Activated B cell treated with CpG ODN at 0.5 μM for 24 hours (primary cell): ENCODE measurements at places on chromosomes 5 and 9. TPM values are rescaled to one million over a fixed set of nuclear protein-coding genes. Genes with fewer than 3 reads are reported as not detected.

DNA sequence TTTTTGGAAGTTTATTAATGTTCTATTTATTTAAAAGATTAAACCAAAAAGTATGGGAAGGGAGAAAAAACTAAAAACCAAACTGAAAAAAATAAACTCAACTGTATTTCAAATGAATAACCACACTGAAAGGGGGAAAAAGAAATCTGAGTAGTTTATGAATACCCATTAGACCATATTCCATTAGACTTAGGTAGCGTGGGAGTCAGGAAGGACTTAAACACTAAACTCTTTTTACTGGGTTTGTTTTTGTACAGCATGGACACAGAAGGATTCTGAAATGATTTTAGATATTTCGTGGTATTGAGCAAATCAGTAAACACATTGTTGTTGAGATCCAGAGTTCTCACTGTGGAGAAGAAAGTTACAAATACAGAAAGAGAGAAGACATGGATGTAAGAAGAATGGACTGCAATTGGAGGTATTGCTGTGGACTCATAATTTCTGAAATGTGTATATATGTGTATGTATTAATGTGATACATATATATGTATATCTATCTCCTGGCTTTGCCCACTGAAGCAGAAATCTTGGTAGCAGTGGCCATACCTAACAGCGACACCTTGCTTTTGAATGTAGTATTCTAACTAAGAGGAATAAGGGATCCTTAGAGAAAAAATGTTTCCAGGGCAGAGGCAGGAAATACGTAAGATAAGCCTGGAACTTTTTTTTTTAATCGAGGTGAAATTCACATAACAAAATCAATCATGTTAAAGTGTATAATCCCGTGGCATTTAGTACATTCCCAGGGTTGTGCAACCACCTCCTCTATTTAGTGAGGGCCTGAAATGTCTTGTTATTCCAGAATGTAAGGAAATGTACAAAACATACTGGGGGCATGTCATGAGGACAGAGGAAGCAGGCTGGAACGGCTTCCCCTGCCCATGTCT is 228.8 kb downstream of the SMARCA2 start:
- peaks cover 20% of the 10 kb centered on the region for H3K4me1 ChIP-seq
- no peak overlapping the region for H3K27ac ChIP-seq
- no peaks in the 10 kb centered on the region for H3K36me3 ChIP-seq
- peaks cover 31% of the 10 kb centered on the region for H3K27me3 ChIP-seq
- no peak overlapping the region for H3K4me3 ChIP-seq
- no peak for DNase-seq

DNA sequence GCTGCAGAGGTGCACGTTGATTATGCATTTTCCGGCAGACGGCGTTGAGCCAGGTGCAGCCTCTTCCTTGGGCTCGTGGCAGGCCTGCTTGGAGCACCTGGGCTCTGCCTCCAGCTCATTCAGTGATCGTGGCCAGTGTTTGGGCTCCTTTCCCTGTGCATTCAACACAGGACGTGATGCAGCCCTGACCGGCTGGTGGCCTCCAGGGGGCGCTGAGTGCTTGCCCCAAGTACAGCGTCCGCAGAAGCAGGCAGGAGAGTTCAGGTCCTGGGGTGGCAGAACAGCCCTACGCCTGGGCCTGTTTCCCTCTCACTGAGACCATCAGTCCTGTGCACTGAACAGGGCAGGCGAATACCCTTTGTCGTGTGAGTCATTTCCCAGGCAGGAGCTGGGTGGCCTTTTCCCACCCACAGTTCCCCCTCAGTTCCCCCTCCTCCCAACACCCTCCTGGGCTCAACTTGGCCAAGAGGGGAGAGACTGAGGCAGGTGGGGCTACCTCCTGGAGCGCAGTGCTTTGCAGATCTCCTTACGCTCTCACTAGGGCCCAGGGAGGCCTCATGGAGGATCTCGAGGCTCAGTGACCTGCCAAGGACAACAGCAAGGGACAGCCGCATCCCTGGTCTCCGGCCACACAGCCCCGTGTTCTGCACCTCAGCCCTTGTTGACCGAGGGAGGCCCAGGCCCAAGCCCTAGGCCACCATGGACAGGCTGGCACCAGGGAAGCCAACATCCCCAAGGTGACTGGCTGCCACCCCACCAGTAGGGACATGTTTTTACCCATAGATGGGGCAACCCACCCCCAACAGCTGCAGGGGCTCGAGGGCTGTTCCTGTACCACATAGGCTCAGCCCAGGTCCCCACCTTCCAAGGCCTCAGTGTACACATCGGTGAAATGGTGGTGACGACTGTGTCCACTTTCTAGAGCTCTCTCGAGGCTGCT is 52.9 kb downstream of the LRSAM1 start:
- no peaks in the 10 kb centered on the region for H3K4me1 ChIP-seq
- no peak overlapping the region for H3K4me3 ChIP-seq
- no peaks in the 10 kb centered on the region for H3K27me3 ChIP-seq
- no peak overlapping the region for H3K27ac ChIP-seq
- peak; percentile 60 for DNase-seq

DNA sequence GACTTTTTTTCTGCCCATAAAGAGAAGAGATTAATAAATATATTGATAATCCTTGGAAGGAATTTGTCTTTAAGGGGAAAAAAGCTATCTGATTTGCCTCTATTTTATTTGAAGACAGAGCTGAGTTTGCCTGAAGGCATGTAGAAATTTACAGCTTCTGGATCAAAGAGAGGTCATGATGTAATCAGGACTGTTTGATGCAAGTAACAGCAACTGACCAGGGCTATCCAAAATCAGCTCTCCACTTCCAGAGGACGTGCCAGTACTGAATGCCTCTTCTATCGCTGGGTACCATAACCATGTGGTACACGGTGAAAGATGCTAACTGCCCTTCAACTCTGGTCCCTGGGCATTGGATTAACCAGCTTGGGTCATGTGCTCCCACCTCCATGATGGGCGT is 90.6 kb downstream of the ZFAND5 start:
- DNase-seq, result no peak
- peaks cover 3% of the 10 kb centered on the region for H3K27me3 ChIP-seq
- H3K4me1 ChIP-seq, result no peaks in the 10 kb centered on the region
- no peak overlapping the region for H3K4me3 ChIP-seq
- H3K36me3 ChIP-seq, result no peaks in the 10 kb centered on the region
- no peak overlapping the region for H3K27ac ChIP-seq

GRCh38 chr5:107964722-107965121 is 294.0 kb upstream of the EFNA5 start:
- no peaks in the 10 kb centered on the region for H3K27me3 ChIP-seq
- no peaks in the 10 kb centered on the region for H3K4me1 ChIP-seq
- DNase-seq, result no peak
- H3K27ac ChIP-seq, result no peak overlapping the region

- H3K4me1 ChIP-seq, result peaks cover 41% of the 10 kb centered on the region
- peak overlapping the region; percentile 42 for H3K27ac ChIP-seq
- DNase-seq, result no peak
- peaks cover 70% of the 10 kb centered on the region for H3K36me3 ChIP-seq
- H3K4me3 ChIP-seq, result peak overlapping the region; percentile 98
These were observed 724 bp downstream of the NDUFS6 start for GRCh38 chr5:1801967-1802295.

DNA sequence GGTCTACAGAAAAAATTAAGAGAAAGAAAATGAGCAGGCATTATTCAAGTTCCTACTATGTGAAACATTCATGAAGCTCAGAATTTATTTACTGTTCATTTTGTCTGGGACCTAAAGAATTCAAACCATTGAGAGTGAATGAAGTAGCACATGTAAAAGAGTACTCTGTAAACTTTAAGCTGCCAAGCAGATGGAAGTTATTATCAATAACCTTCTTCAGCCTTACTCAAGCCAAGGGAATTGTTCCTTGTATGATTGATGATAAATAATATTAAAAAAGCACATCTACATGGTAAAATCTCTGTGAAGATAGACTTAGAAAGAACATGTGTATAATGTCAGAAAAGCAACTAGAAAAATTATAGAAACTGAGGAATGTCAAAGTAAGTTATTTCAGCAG is 17.8 kb upstream of the GLIS3 start:
- no peak overlapping the region for H3K4me3 ChIP-seq
- H3K27me3 ChIP-seq, result peaks cover 2% of the 10 kb centered on the region
- H3K27ac ChIP-seq, result no peak overlapping the region
- no peaks in the 10 kb centered on the region for H3K36me3 ChIP-seq
- no peaks in the 10 kb centered on the region for H3K4me1 ChIP-seq
- DNase-seq, result no peak

DNA sequence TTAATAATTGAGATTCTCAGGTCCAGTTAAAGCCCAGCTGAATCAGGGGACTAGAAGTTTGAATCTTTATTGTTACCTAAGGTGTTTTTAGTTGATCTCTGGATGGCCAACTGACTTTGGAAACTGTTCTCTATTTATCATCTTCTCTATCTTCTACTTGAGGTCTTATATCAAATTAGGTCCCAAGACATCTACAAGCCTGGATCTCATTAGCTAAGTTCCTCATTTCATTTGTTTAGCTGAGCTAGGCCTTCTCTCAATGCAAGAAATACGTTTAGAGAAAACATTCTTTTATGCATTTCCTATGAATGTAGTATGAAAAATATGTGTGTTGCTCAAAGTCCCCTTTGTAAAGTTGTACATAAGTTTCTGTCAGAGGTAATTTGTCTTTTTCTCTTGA is 196.6 kb downstream of the PTTG1 start:
- peaks cover 7% of the 10 kb centered on the region for H3K27me3 ChIP-seq
- no peaks in the 10 kb centered on the region for H3K4me1 ChIP-seq
- H3K36me3 ChIP-seq, result no peaks in the 10 kb centered on the region
- DNase-seq, result no peak

DNA sequence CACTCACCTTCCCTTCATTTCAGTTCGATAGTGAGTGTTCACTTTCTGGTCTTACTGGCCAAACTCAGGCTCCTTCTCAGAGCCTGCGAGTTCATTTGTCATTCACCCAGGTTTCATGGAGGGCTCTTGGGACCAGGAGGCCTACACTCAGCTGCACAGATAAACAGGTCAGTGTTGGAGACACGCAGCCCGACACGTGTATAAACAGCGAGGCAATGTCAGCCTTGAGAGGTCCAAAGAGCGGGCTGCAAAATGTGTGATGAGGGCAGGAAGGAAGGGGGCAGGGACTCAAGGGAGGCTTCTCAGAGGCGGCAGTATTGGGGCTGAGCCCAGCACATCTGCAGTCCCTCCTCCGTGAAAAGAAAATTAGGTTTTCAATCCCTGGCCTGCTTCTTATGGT is 82.6 kb upstream of the ZNF618 start:
- peaks cover 5% of the 10 kb centered on the region for H3K27me3 ChIP-seq
- no peaks in the 10 kb centered on the region for H3K4me1 ChIP-seq
- H3K27ac ChIP-seq, result no peak overlapping the region
- no peak for DNase-seq
- H3K36me3 ChIP-seq, result no peaks in the 10 kb centered on the region
- H3K4me3 ChIP-seq, result no peak overlapping the region

DNA sequence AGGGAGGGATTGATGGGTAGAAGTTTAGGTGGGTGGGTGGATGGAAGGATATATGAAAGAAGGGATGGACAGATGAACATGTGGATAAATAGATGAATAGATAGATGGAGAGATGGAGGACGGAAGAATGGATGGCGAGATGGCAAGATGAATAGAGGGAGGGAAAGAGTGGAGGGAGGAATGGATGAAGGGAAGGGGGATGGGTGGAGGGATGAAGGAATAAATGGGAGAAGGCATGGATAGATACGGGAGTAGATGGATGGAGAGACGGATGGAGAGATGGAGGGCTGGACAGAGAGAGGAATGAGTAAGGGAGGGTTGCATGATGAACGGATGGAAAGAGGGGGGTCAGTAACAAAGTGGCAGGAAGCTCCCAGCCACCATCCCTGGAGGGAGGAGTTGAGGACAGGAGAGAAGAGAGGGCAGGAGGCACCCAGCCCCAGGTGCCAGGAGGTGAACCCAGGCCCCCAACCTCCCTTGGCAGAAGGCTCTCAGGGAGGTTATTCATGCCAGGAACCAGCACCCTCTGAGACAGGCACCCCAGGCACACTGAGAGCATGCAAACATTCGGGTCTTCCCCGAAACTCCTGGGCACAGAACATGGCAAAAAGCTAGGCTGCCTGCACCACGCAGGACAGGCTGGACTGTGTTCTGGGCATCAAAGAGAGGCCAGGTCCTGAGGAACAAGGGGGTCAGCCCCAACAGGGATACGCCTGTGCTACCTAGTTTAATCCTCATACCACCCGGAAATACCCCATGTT is 9.1 kb downstream of the SARDH start:
- peaks cover 6% of the 10 kb centered on the region for H3K4me1 ChIP-seq
- no peak overlapping the region for H3K27ac ChIP-seq
- H3K36me3 ChIP-seq, result no peaks in the 10 kb centered on the region
- peaks cover 17% of the 10 kb centered on the region for H3K27me3 ChIP-seq
- H3K4me3 ChIP-seq, result no peak overlapping the region

DNA sequence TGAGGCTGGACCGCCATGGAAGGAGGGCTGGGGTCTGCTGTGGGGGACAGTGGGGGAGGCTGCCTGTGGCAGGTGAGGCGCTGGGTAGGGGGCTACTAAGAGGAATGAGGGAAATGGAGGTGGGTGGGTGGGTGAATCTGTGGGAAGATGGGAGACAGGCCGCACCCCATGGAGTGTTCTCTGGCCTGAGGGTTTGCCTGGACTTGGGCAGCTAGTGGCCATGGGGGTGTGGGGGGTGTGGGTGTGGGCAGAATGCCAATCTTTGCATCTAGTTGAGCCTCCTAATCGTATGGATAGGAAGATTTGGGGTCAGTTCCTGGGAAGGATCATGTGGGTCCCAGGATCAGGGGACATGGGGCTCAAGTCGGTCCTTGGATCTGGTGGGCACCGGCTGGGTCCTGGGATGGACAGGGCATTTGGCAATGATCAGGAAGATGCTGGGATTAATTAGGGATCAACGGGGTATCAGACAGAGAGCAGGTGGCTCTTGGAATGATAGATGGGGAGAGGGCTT is 518 bp downstream of the ZDHHC12 start:
- peaks cover 31% of the 10 kb centered on the region for H3K36me3 ChIP-seq
- peak overlapping the region; percentile 89 for H3K27ac ChIP-seq
- H3K4me1 ChIP-seq, result peaks cover 28% of the 10 kb centered on the region
- no peak for DNase-seq

Gene NIPSNAP3A
- 21.9 and 22.7 TPM in 2 replicates for total RNA-seq

Gene PRRT1B
- total RNA-seq, result not detected in 2 replicates

Gene AK8
- 0.93 and 1.0 TPM in 2 replicates for total RNA-seq
